ENCODE measurements at places on chromosomes 3 and 15.

- no peak for DNase-seq
Measured at GRCh38 chr3:133301731-133302130, 98.1 kb upstream of the BFSP2 start.

DNA sequence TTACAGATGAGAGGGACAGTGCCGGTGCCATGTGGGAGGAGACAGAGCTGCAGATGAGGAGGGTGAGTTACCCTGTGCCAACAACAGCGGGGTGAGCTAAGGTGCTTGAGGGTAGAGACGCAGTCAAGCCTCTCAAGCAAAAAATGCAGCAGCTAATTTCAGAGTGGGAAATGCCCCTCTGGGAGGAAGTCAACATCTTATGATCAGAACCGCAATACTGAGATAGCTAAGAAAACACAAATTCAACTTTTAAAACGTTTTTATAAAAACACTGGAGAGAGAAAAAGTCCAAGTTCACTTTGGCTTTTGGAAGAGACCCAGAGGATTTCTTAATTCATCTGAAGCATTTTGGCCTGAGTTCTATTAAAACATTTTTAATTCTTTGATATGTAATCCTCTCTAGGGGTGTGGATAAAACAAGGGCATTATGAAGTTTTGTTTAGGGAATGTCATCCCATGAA is 319.2 kb downstream of the SLC9A9 start:
- no peak for DNase-seq

DNA sequence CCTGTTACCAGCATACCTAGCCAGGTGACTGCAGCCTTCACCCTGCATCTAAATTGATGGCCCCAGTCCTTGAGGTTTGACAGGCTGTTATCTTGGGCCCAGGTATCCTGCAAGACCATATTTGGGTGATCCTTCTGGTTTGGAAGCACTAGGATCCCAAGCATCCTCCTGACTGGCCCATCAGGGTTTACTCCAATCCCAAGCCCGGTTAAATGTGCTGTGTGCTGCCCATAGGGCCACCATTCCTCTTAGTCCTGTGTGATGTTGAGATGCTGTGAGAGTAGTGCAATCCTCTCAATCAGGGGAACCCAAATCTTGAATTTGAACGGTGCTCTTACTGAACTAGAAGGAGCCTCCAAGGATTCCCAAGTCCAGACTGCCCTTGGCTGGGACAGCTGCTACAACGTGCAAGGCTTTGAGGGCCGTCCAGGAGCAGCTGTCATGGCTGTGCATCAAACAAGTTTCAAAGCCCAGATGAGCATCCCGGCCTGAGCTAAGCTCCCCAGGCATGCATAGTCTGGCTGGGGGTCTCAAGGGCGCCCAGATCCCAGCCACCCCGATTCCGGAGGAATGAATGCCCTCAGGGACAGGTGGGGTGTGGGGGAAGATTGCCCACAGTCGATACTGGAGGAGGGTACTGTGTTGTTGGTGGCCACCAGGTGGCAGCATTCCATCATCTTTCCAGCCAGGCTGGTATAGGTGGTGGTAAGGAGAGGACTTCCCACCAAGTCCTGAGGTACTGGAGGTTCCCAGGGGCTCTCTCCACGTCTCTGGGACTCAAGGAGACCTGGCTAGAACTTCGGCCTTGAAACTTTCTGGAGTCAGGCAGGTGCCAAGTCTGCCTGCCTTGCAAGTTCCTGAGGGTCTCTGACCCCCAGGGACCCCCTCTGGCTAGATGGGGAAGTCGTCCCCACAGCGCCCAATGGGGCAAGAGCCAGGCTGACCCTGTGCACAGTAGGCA is 32.6 kb downstream of the RBM5 start:
- DNase-seq: no peak

- no peak for DNase-seq
Measured at GRCh38 chr3:39019299-39019698, 32.4 kb downstream of the SCN11A start.
